ENCODE measurements at places on chromosomes 4 and X. TPM values are rescaled to one million over a fixed set of nuclear protein-coding genes. Genes with fewer than 3 reads are reported as not detected.

- peak; percentile 38 for DNase-seq
These were observed 2320.1 kb downstream of the ARAP2 start for GRCh38 chr4:33924239-33924638.

DNA sequence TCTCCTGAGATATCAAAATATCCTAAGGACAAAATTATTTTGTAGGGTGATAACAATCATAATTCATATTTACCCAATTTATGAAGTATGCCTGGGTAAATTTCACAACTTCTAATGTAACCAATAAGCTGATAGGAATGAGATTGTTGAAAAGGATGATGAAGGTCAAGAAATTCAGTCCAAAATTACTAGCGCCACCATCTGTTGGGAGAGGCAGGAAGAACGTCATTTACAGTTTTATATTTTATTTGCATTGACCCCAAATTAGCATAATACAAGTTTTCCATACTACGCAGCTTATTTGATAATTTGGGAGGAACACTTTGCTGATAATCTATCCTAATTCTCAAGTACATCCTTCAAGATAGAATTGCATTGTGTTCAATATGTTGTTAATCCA, 78.7 kb downstream of the ATP8A1 start:
- no peak for DNase-seq

- no peak for DNase-seq
These were observed 21.7 kb downstream of the ADGRG2 start for GRCh38 chrX:19100586-19100985.

GRCh38 chr4:88033309-88033708, 25.9 kb downstream of the PKD2 start:
- DNase-seq: no peak

DNA sequence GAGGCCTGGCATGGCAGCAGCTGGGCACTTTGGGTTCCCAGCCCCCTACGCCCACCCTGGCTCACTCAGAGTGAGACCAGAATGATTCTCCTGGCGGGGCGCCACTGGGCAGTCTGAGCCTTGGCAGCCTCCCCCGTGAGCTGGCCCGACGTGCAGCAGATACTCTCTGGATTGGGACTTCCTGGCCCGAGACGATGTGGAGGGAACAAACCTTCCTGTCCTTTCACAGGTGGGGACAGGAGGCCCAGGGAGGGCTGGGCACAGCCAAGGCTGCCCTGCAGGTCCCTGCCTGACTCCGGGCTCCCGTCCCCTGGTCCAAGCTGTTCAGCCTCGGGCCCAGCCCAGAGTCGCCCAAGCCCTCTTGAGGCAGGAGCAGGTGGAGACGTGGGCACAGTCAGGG, 17.9 kb upstream of the ADD1 start:
- DNase-seq: no peak

GRCh38 chr4:141037446-141037845, 95.8 kb downstream of the RNF150 start:
- no peak for DNase-seq

GRCh38 chr4:39657465-39657864, 18.8 kb upstream of the SMIM14 start:
- no peak for DNase-seq

DNA sequence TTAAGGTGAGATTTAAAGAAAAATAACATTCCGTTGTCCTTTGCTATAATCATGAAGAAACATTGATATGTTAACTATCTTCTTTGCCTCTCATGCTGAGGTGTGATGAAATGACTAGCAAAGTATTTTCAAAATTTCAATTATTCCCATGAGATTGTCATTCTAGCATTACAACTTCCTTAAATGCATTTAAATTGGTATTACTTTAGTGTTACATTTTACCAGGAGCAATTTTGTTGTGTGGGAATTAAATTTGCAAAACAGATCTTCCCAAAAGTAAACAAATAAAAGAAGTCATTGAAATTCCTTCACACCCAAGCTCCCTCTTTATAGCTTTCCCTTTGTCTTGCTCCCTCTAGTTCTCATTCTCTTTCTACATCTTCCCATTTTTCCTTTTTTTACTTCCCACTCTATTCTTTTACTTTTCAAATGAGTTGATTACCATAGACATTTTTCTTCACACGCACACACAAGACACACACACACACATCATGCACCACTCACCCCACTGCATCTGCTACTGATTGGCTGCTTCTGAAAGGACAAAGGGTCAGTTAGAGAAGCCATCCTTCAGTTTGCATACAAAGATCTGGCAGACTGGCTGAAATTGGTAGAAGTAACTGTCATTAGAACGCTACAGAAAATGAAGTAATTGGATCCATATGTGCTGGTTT, 10.0 kb upstream of the APELA start:
- DNase-seq: no peak

DNA sequence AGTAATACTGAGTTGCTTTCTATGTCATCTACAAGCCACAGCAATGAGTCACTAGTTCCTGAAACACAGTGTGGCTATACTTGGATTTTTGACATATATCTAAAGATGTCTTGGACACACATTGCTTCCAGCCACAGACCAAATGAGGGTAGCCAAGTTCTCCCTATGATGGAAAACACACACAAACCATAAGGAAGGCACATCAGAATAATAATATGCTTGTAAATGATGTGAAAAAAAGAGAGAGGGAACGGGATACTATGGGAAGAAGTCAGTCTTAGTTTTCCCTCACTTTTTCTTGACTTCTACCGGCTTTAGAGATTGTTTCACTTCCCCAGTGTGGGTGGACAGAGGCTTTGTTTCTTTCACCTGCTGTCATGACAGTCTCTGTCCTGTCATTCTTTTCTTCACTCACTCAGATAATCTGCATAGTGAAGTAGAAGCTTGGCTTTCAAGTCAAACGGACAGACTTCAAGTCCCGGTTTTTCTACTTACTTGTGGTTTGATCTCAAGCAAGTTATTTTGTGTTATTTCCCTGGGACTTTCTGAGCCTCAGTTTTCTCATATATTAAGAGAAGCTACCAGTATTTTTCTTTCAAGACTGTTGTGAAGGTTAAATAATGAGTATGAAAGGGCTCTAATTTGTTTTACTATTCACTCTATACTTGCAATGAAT, 34.7 kb downstream of the P2RY10 start:
- DNase-seq: no peak

GRCh38 chrX:14673236-14673635, 143.9 kb downstream of the GLRA2 start:
- DNase-seq: no peak

The CTAG2 gene
- total RNA-seq: not detected

The PRIMPOL gene
- 9.0 TPM for total RNA-seq

The S100G gene
- not detected for total RNA-seq

The GLOD5 gene
- total RNA-seq: not detected

The PPARGC1A gene
- total RNA-seq: 3.3 TPM

The KIF4A gene
- total RNA-seq: 3.4 TPM
